ENCODE measurements at places on chromosomes 5 and 9.

GRCh38 chr5:55650386-55650785 is 61.7 kb downstream of the SLC38A9 start:
- DNase-seq: peak; percentile 87

GRCh38 chr9:9905736-9906135 is 707.1 kb downstream of the PTPRD start:
- DNase-seq: no peak

DNA sequence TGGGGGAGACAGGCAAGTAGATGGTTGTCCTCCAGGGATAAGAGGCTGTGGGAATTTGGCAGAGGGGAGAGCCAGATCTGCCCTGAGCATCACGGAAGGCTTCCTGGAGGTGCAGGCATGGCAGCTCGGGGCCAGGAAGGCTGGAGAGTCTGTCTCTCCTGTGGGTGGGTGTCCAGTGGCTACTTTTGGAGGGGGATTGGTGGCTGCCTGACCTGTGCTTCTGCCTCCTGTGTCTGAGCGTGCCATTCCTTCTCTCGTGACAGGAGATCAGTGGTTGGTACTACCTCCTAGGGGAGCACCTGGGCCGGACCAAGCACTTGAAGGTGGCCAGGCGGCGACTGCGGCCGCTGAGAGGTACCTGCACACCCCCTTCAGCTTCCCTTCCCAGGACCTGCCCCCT is 33.5 kb downstream of the RGS3 start:
- DNase-seq: no peak

- peak; percentile 94 for DNase-seq
Observed at GRCh38 chr5:150155258-150156026, at the start of gene PDGFRB. Gene PDGFRB, minus strand, starts transcription at chr5:150155845. Its CDS starts 18,798 bp downstream, at chr5:150137047.

- peak; percentile 22 for DNase-seq
Observed at GRCh38 chr9:122065923-122066629, 27.0 kb downstream of the TTLL11 start.

- DNase-seq: no peak
Observed at GRCh38 chr9:93236541-93237206, 52.7 kb downstream of the WNK2 start.

- no peak for DNase-seq
Observed at GRCh38 chr9:1400983-1401382, 350.8 kb downstream of the DMRT2 start.

GRCh38 chr5:154732212-154732611 is 23.0 kb upstream of the LARP1 start:
- no peak for DNase-seq

GRCh38 chr9:126386088-126386487 is 59.5 kb downstream of the MVB12B start:
- no peak for DNase-seq

- no peak for DNase-seq
Observed at GRCh38 chr9:71744754-71745521, 23.4 kb downstream of the CEMIP2 start.

- no peak for DNase-seq
Observed at GRCh38 chr9:131237291-131237690, 39.0 kb downstream of the FAM78A start.

- no peak for DNase-seq
Observed at GRCh38 chr5:15717001-15717400, 217.0 kb downstream of the FBXL7 start.

GRCh38 chr5:72938206-72938605 is 17.6 kb upstream of the FCHO2 start:
- DNase-seq: no peak

DNA sequence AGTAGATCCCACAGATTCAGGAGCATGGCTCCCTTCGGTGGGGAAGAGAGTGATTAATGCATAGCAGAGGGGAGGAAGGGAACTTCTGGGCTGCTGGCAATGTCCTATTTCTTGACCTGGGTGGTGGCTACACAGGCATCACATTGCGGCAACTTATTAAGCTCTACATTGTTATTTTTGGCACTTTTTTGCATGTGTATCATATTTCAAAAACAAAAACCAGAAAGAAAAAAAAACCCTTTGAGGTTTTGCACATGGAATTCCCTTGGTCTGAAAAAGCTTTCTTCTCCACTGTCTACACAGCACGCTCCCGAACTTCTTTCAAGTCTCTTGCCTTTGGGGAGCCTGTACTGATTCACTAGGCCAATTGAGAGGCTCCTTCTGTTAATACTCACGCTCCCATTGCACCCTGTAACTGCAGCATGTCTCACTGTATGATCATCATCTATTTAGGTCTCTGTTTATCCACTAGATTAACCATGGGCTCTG is 25.1 kb downstream of the CEMIP2 start:
- peak; percentile 60 for DNase-seq

- no peak for DNase-seq
Observed at GRCh38 chr9:38394416-38394815, 1.9 kb downstream of the ALDH1B1 start.

DNA sequence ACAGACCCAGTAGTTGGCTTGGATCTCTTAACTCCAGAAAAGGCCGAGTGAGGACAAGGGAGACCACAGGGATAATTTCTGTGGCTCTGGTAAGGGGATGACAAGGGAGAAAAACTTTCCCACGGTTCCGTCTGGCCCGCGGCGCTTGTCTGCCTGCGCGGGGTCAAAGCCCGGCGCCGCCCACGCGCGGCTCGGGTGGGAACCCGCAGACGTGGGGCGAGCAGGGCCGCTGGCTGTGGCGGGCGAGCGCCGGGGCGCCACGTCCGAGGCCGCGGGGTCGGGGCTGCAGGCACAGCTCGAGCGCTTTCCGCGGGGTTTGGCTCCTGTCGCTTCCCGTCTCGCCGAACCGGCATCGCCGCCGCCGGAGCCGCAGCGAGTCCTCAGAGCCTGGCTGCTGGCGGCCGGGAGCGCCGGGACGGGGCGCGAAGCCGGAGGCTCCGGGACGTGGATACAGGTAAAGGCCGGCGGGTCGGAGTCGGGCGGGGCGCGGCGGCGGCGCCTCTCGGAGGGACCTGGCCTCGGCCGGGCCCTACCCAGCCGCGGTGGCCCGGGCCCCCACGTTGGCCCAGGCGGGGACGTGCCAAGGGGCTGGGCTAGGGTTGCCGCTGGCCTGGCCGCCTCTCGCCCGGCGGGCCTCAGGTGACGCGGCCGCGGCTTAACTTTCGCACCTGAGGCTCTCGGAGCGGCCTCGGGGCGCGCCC is at the start of gene RNF180:
RNF180 (plus strand) TSS at position 344 of the 701 bp plus-strand sequence. CDS start 34,965 bp downstream, outside the sequence.
- DNase-seq: peak; percentile 19

DNA sequence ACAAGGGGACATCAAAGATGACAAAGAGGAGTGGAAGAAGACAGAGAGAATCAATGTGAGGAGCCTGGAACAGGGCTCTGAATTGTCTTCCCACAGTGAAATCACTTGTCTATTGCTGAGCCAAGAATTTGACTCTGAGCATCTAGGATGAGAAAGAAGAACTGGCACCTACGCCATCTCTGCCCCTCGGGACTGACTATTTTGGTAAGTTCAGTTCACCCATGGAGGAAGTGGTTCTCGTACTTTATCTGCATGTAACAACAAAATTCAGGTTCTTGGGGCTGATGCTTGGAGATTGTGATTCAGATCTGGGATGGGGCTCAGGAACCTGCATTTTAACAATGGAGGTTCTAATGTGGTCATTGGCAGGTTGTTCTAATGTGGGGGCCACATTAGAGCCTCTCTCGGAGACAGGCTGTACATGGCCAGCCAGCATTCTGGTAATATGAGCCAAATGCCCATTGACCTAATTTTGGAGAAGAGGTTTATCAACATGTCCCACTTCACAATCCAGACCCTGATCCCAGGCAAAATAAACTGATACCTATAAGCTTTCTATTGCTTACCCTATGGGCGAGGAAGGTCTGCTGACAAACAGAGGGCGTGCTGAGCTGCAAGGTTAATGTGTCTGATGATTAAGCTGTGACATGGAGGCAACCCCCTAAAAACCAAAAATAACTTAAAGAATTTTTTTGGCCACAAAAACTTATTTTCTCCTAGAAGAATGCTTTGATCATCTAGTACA is 2.7 kb upstream of the IL12B start:
- DNase-seq: no peak

GRCh38 chr5:137606401-137606800 is 107.3 kb upstream of the SPOCK1 start:
- DNase-seq: no peak

DNA sequence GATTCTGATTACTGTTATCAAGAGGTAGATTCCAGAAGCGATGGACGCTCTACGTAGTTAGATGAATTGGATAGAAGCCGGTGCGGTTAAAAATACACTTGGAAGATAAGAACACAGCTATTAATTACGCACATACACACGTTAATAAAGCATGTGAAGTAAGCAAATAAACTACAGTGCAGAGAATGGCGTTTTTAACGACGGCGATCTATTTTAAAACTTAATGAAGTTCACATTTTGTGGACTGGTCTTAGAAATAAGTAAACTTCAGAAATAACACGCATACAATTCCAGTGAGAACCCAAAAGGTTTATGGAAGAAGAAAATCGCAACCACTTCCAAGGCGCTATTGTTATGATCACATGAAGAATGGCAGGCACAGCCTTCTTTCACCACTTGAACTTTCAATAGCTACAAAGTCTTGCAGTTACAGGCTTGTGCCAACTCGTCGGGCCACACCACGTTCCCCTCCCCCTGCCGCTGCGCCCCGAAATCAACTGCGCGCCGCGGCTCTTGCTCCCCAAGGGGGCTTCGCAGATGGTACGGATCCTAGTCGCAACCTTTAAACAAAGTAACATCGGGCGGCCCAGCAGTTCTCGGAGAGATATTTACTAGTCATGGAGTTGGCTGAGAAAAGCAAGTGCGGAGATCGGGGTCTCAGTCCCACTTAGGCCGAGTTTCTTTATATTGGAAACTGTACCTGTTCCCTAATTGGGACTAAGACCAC is 866 bp upstream of the SEMA6A start:
- DNase-seq: peak; percentile 44
